Activated CD8-positive, alpha-beta memory T cell treated with anti-CD3 and anti-CD28 coated beads for 48 hours (primary cell): ENCODE measurements at places on chromosomes 1 and 21.
A peak's percentile ranks its signal among the peaks of the same experiment; 100 is the strongest.

GRCh38 chr1:2972011-2972878 lies 49.0 kb upstream of the ACTRT2 start:
- no peak for DNase-seq

DNA sequence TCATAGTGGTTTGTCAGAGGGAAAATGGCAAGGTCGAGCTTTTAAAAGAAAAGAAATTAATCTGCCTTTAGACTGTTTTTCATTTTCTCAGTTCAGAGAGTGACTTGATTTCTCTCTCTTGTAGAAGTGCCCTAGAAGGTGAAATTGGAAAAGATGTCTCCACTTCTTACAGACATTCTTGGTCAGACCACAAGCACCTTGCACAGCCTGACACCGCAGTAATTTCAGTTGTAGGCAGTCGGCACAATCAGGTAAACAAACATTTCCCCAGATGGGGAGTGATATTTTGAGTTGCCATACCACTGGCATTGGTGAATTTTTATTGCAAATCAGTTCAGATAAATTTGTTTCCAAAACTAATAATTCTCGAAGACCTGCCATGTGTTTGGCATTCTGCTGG lies 86.8 kb downstream of the PHTF1 start:
- no peak for DNase-seq

- no peak for DNase-seq
These were observed 103.4 kb downstream of the ZBTB18 start for GRCh38 chr1:244154508-244154871.

DNA sequence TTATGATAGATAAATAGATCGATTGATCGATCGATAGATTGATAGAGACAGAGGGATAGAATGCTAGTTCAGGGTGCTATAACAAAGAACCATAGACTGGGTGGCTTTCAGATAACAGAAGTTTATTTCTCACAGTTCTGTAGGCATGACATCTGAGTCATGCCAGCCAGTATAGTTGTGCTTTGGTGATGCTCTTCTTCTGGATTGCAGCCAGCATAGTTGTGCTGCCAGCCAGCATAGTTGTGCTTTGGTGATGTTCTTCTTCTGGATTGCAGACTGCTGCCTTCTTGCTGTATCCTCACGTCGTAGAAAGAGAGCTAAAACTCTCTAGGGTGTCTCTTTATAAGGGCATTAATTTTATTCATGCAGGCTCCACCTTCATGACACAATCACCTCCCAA lies 860.8 kb downstream of the BRINP3 start:
- DNase-seq = no peak

- no peak for DNase-seq
These were observed 141.7 kb downstream of the EIF4G3 start for GRCh38 chr1:21034725-21035628.

DNA sequence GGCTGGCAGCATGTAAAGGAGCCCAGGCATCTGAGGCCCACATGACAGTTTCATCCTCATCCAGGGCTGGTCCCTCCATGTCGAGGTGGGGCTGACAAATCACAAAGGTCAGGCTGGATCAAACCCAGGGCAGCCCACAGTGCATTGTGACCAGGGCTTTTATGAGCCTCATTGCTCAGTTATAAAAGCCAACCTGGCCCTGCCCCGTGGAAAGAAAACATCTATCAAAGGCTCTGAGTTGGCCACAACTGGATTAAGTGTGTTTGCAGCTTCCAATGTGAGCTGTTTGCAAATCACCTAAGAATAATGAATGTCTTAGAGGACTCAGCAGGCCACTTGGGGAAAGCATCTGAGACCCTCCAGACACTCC lies 45.4 kb downstream of the GRHL3 start:
- no peak for DNase-seq

DNA sequence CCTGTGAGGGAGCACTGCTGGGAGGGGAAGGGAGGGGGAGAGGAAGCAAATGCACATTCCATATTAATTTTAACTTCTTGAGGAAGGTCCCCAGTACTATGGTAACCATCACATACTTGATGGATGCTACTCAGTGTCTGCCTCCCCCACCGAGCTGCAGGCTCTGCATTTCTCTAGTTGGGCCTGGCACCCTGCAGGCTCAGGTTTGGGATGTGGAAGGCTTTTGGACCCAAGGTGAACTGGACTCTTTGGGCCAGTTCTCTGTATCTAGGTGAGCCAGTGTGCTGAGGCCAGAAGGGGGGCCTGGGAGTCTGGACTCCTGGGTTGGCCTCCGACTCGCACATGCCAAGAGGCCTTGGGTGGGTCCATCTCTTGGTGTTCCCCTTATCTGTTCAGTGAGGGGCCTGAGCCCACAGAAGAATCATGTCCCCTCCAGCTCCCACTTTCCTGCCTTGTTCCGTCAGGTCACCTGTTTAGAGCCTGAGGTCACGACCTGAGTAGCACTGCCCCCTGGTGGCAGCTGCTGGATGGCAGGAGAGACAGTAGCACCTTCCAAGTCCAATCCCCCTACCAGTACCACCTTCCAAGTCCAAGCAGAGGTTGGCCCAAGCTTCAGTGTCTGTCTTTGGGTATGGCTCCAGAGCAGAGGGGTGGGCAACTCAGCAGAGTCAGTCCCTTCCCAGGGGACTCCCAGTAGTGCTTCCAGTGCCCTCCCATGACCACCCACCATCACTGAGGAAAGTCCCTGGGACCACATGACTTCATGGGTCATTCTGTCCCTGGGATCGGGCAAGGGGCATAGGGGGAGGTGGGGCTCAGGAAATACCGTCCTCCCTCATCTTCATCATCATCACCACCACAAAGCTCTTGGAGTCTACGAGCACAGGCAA lies 241.8 kb downstream of the TRABD2B start:
- peak; percentile 7 for DNase-seq

DNA sequence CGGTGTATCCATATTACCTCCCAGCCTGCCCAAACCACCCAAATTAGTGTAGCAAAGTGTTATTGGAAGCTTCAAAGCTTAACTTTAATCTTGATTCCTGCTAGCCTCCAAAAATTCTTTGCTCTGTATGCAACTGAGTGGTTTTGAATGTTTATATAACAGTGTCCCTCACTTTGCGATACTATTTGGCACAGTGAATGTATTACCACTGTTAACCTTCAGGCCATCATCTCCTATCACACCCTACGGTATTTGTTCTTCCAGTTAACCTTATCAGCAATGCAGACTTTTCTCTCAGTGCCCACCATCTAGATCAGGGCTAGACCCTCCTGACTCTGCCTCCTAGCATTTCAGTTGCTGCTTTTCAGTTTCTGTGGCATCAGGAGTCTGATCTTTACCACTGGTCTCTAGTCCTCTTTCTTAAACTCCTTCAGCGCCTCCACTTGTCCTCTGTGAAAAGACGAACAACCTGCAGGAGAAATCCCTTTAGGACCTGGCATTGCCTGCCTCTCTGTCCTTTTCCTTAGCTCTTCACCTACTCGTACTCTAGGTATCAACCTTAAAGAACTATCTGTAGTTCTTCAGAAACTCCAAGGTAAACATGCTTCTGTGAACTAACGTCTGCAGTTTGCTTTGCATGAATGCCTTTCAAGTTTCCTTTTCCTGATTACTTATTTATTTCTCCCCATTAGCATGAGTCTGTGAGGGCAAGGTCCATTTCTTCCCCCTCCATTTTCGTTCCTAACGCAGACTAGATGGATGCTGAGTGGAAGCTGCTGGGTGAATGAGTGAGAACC lies 71.7 kb downstream of the SNX7 start:
- no peak for DNase-seq

DNA sequence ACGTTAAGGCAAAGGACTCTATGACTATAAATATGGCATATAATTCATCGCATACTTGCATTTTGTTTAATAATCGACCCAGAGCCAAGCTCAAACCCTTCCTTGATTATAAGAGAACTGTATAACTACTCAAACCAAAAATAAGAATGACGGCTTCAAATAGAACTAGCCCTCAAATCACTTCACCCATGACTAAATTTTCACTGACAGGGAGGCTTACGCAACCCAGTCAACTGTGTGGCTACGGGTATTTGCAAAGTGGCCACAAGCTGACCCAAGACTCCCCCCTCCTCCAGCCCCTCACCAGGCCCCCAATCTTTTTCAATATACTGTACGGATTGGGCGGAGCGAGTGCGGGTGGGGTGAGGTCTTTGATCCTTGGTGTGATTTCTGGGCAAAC lies 268.3 kb downstream of the ASTN1 start:
- DNase-seq = no peak

GRCh38 chr1:118158924-118159323 lies 26.1 kb downstream of the SPAG17 start:
- DNase-seq = no peak
